Umbilical cord (tissue), 2 donors: ENCODE measurements at places on chromosomes 16 and 17.

GRCh38 chr17:40821536-40821935 lies 878 bp downstream of the KRT10 start:
- no peak for DNase-seq

DNA sequence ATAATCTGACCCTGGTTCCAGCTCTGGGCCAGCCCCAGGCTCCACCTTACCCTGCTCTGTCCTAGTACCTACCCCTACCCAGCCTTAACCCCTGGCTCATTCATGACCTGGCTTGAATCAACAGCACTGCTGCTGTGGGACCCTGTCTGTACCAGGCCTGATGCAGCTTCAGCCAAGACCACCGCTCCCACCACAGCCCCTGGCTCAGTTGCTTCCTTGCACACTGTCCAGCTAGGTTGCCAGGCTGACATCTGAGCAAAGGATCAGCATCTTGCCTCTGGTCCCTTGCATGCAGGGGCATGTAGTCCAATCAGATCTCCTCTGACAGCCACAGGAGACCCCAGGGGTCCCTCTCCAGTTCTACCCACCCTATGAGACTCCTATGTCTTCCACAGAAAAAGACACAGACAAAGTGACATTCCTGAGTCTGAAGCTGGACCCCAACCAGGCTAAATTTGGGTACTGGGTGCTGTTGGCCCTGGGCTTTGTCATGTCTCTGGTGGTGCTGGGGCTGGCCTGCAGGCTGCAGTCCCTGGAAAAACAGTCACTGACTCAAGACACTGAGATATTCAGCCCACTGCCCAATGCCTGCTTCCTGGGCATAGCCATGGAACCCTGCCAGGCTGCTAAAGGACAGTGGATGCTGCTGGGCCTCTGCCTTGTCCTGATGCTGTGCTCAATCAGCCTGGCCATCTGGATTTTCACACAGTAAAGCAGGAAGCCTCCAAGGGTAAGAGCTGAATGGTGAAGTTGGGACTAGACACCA lies 3.9 kb upstream of the KCNH6 start:
- DNase-seq: no peak

GRCh38 chr17:927611-928461 lies 51.7 kb downstream of the NXN start:
- peak; percentile 93 for DNase-seq

DNA sequence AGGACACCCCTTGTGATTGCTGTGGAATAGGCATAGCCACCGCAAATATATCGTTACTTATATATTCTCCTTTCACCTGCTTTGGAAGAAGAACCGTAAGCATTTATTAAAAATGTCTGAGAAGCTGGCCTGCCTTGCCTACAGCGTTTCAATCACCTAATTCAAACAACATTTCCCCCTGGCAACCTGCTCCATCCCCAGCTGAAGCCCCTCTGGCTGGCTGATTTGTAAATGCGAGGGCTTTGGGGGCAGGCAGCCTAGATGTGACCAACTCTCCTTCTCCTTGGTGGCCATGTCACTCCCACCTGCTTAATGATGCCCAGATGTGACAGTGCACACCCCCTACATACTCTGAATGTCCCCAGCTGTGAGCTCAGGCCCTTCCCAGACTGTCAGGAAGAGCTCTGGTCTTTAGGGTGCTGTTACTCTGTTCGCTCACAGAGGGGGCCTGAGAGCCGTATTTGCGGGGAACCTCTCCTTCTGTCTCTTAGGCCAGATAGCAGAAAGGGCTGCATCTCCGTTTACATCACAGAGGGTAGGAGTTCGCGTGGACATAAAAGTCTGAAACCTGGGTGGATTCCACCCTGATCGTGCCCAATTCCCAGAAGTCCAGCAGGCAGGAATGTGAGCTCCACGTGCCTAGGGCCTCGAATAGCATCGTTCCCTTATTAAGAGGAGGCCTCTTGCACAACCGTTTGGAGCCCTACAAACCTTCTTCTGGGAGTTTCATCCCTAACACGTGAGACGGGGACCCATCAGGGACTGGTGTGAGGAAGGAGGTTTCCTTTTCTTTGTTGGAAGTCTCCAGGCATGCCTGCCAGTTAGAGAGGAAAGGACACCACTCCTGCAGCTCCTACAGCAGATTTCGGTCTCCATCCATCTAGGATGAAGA lies 2.4 kb upstream of the SDK2 start:
- DNase-seq: peak; percentile 60

DNA sequence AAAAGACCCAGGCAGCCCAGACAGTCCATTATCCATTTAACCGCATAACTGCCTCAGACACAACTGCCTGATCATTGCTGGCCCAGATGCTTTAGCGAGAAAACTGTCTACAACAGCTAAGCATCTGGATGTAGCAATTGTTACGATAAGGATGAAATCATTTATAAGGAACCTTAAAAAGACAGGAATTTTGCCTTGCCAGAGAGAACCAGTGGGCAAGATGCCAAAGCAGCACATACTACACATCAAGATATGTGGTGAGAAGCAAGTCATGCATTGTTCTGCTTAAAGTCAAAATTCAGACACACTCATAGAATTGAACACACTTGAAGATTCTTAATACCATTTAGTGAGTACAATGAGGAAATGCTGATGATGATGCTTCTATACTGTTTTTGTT lies 1525.3 kb downstream of the CDH8 start:
- no peak for DNase-seq

GRCh38 chr17:51298508-51299371 lies 38.4 kb downstream of the UTP18 start:
- DNase-seq: peak; percentile 40

- DNase-seq: peak; percentile 52
Measured at GRCh38 chr16:72537664-72538063, 365.7 kb upstream of the PMFBP1 start.

DNA sequence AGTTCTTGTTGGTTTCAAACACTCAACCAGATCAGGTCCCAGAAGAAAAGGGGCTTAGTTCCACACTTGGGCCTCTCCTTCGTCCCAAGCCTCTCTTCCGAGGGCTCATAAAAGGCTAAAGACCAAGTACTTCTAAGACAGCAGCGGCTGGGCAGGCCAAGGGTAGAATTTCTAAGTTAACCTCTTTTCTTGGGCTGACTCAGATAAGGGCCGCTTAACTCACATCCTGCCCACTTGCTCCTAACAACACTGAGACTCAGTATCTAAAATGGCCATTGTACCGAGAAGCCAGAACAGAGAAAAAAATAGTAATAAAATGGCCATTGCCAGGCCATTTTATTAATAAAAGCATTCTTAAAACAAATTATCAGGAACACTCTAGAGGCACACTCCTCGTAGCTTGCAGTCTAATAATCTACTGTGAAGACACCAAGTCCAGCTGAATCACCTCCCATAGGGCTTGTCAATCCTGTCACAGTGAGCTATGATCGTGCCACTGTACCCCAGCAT lies 42.1 kb downstream of the RANBP10 start:
- no peak for DNase-seq

GRCh38 chr16:85673529-85674417 lies 15.0 kb downstream of the GINS2 start:
- DNase-seq: peak; percentile 19

DNA sequence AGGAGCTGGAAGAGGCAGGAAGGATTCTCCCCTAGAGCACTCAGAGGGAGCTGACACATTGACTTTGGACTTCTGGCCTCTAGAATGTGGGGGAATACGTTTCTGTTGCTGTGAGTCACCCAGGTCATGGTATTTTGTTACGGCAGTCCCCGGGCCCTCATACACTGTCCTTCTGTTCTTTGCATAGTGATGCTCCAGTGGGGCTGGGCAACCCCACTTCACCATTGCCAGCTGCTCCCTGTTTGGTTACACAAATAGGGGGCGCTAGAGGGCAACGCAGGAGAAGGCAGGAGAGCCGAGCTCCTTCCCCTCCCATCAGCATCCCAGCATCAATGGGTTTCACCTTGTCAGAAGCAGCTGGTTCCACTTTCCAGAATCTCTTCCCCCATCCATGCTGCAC lies 257.7 kb upstream of the FOXF1 start:
- DNase-seq: no peak

GRCh38 chr17:36942019-36942599 lies 4.8 kb downstream of the LHX1 start:
- DNase-seq: no peak

DNA sequence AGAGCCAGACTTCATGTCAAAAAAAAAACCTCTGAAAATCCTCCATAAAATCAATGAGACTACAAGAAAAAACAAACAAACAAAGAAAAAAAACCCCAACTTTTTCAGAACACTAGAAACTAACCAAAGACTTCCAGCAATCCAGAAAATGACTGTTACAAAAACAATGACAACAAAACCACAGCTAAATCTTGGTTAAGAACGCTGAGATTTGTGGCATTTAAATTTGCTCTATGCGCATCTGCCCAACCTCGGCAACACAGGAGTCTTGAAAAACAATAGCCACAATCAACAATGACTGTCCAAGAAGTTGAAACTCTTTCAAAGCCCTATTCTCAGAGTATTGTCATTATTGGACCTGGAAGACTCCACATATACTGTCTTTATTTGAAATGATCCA lies 402.4 kb downstream of the ZFHX3 start:
- DNase-seq: no peak

- no peak for DNase-seq
Measured at GRCh38 chr17:28926786-28927185, 23.9 kb upstream of the DHRS13 start.

GRCh38 chr17:31431852-31432658 lies 40.6 kb downstream of the RAB11FIP4 start:
- no peak for DNase-seq

DNA sequence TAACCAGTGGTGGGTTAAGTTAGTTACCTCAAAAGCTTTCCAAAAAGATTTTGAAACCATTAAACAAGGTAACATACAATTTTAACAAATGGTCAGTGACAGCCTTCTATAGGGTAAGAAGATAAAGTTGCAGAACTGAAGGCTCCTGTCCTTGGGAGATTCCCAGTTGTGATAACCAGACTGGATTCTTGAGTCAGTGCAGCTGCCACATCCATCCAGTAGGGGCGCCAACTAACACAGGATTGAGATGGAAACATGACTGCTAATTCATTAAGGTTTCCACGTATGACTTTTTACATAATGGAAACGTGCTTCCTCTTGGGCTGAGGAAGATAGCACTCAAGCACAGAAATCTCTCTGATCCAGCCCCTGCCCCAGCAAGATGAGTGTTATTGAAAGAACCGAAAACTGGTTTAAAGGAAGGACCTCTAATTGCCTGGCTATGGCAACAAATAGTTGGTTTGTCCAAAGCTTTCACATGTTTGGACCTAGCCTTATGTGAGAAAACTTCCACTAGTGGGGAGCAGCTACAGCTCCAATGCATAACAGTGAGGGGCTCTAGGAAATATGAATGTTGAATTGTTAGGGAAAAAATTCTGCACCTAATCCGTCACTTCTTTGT lies 269.8 kb upstream of the MYOCD start:
- DNase-seq: no peak

DNA sequence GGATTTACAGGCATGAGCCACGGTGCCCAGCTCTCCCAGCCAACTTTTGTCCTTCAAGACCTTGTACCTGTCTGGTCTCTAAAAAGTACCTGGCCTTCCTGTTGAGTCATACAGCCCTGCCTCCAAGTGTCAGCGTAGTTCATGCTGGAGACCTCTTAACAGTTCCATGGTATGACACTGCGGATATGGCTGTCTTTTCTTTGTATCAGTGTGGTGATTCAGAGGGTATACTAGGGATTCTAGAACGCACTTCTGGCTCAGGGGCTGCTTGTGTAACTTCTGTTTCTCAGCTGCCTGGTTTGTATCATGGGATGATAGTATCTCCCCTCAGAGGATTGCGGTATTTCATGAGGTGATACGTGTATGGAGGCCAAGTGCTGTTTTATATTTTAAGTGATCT lies 2.0 kb upstream of the TMEM11 start:
- DNase-seq: peak; percentile 37

GRCh38 chr16:1870365-1871082 lies 1.4 kb downstream of the MEIOB start:
- no peak for DNase-seq

- no peak for DNase-seq
Measured at GRCh38 chr17:19261426-19261825, 24.3 kb downstream of the EPN2 start.

DNA sequence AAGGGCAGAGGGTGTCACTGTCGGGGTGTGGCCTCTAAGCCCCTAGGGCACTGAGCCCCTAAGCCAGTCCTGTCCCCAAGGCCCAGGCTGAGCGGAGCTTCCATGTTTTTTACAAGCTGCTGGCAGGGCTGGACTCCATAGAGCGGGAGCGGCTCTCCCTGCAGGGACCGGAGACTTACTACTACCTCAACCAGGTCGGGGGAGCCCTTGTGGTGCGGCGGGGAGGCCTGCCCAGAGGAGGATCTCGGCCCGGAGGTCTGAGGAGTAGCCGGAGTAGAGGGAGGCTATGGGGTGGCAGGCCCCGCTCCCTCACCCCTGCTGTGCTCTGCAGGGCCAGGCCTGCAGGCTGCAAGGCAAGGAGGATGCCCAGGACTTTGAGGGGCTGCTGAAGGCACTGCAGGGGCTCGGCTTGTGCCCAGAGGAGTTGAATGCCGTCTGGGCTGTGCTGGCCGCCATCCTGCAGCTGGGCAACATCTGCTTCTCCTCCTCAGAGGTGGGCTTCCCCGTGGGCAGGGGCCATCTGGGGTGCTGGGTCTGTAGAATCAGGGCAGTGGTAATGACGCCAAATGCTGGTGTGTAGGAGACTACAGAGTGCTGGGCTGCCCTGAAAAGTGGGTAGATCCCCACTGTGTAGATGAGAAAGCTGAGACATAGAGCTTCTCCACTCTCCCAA lies 4.9 kb downstream of the MYO15B start:
- DNase-seq: no peak

DNA sequence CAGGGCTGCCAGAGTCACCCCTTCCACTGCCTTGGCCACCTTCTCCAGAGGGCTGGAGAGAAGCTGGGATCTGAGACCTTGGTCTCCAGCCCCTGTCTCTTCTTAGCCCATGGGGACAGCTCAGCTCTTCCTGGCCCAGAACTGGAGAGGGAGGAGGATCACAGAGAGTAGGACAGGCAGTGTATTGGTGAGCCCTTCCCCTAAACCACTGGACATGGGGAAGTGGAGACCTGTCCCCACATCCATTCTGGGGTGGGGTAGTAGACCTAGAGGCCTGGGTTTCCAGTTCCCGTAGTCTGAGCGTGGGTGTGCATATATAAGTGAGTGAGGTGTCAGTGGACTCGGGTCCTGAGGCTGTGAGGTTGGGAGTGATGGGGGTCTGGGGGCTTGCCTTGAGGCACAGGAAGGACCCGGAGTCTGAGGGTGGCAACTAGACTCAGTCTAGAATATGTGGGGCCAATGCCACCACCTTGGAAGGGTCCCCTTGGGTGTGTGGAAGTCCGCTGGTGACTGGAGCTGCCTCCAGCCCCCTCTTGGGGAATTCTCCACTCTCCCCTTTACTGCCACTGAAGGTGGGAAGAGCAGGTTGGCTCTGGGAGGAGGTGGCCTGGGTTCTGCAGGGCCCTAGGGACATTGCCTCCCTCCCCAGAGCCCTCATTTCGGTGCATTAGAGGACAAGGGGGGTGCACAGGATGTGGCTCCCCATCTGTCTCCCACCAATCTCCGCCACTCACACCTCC lies 19.9 kb downstream of the GJD3 start:
- DNase-seq: no peak
